Adrenal gland (tissue), 19 donors: ENCODE measurements at places on chromosomes 2 and 18. TPM values are rescaled to one million over a fixed set of nuclear protein-coding genes. Genes with fewer than 3 reads are reported as not detected.

DNA sequence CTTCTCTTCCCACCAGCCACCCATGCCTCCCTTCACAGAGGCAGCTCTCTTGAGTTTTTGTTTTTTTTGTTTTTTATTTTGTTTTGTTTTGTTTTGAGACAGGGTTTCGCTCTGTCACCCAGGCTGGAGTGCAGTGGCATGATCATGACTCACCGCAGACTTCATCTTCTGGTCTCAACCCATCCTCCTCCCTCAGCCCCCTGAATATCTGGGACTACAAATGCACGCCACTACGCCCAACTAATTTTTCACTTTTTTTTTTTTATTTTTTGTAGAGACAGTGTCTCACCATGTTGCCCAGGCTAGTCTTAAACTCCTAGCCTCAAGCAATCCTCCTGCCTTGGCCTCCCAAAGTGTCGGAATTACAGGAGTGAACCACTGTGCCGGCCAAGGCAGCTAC, 161.4 kb downstream of the TRABD2A start:
- DNase-seq: no peak
- no peak overlapping the region for H3K4me3 ChIP-seq

DNA sequence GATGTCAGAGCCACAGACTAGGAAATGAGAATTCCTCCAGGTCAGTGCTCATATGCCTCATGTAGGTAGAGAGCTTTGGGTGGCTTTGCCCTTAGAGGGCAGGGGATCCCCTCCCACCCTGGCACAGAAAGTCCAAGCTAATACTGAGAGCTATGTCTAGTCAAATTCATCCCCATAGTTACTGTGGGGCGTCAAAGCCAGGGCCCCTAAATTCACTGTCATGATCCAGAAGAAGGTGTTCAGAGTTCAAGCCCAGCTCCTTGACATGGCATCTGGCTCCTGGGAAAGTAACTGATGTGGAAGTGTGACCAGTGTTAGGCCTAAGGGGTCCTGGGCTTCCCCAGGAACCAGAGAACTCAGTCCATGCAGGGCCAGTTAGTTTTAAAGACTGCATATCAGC, 1.8 kb downstream of the THNSL2 start:
- no peak overlapping the region for H3K27ac ChIP-seq
- H3K4me1 ChIP-seq: peaks cover 14% of the 10 kb centered on the region
- peaks cover 5% of the 10 kb centered on the region for H3K36me3 ChIP-seq
- no peak overlapping the region for H3K4me3 ChIP-seq
- no peaks in the 10 kb centered on the region for H3K27me3 ChIP-seq

Gene KIF1A
- total RNA-seq: 12.0 TPM

Gene FKBP1B
- total RNA-seq: 9.2 TPM

Gene FEV
- total RNA-seq: not detected
